PC-3 (cell line): ENCODE measurements at places on chromosomes 11 and 22. TPM values are rescaled to one million over a fixed set of nuclear protein-coding genes. Genes with fewer than 3 reads are reported as not detected.

DNA sequence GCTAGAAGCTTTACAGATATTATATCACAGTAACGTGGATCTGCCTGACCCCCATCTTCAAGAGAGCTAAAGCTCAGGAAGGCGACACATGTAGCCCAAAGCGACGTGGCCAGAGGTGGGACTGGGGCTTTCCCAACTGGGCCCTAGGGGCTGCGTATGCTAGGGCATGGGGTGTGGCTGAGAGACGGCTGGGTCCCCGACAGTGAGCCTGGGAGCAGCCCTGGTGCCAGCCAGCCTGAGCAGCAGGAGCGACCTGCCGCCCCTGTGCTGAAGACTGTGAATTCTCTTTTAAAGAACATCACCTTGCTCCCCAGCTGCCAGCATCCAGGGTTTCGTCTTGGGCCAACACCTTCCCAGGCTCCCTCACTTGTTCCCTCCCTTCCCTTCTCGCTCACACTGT lies 32.9 kb upstream of the CYP2D6 start:
- DNase-seq = no peak

DNA sequence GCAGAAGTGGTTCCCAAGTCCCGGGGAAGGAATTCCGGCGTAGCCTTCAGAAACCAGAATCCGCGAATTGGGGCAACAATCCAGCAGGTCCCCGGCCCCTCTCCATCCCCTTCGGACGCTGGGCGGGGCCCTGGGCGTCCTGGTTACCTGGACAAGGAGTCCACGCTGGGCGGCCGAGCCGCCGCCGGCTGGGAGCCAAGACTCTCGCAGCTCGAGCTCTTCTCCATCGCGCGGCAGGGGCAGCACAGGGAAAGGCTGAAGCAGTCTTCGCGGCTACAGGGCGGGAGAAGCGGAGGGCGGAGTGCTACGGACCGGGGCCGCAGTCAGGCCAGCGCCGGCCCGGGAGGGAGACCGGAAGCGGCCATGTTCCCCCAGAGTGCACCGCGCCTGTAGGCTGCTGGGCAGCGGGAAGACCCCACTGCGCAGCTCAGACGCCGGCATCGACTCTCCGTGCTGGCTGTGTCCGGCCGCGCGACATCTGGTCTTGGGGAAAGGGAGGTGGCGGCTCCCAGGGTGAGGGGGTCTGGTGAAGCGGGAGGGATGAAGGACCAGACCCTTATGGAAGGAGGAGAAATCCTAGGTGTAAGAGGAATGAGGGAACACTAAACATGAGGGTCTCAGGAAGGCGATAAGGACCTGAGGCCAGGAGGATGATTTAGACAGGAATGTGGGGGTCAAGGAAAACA lies at the start of gene MTMR2:
TSS of gene MTMR2 (minus strand) at position 380 of the 686 bp plus-strand sequence. CDS start at position 227, 153 bp downstream.
- DNase-seq = peak; percentile 69

- no peak for DNase-seq
Observed at GRCh38 chr22:44658311-44658953, 43.6 kb upstream of the PRR5 start.

DNA sequence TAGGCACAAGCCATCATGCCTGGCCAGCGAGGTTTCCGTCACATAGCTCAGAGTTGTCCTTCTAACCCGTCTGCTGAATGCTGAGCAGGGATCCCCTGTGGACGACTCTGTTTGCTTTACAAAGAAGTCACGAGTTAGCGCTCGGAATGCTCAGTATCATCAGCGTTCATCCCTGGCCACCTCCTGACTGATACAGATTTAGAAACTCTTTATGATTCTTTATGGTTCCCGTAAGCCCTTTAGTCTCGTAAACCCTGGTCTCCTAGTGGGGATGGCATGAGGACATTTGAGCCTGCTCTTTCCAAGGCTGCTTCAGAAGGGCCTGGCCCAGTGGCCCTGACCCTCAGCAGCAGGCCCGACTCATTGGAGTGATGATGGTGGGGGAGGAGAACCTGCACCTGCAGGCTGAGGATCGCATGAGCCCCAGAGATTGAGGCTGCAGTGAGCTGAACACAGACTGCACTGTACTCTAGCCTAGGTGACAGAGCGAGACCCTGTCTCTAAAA lies 9.6 kb downstream of the PEX26 start:
- DNase-seq = no peak

- DNase-seq = no peak
Observed at GRCh38 chr11:124674168-124674517, 439 bp downstream of the SPA17 start.

The UPK3A gene
- total RNA-seq = 1.1 TPM in 1 of 2 replicates, not detected in the other

GRCh38 chr11:47983464-47984397 lies 3.4 kb downstream of the PTPRJ start:
- peak; percentile 67 for DNase-seq

DNA sequence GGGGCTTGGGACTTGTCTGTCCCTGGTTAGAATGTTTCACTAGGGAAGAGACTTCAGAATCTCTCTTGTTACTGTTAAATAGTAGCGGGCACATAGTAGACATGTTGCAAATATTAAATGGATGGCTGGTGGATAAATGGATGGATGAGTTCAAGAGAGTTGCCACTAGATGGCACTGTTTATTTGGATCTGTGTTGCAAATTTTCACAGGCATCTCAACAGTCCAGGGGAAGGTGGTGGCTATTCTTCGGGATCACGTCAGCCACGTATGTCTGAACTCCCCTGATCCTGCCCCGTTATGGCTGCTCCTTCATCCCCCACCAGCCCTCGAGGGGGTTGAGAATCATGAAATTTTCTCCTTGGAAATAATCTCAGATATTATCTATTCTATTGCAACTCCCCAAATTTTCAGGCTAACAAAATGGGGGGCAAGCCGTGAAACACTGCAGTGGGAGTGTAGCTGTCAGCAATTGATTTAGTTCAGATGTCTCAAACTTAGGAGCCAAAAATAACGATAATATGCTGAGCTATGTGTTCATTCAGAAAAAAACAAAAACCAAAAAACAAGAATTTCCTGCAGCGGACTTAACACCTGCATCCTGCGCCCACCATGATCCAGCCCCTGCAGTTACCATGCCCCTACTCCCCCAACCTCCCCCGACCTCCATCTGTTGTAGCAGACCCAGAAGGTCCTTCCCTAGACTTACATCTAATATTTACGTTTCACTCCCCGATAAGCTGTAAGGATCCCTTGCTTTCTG lies 29.1 kb upstream of the BIRC3 start:
- DNase-seq = peak; percentile 96

The HTR3B gene
- total RNA-seq = not detected in 2 replicates

DNA sequence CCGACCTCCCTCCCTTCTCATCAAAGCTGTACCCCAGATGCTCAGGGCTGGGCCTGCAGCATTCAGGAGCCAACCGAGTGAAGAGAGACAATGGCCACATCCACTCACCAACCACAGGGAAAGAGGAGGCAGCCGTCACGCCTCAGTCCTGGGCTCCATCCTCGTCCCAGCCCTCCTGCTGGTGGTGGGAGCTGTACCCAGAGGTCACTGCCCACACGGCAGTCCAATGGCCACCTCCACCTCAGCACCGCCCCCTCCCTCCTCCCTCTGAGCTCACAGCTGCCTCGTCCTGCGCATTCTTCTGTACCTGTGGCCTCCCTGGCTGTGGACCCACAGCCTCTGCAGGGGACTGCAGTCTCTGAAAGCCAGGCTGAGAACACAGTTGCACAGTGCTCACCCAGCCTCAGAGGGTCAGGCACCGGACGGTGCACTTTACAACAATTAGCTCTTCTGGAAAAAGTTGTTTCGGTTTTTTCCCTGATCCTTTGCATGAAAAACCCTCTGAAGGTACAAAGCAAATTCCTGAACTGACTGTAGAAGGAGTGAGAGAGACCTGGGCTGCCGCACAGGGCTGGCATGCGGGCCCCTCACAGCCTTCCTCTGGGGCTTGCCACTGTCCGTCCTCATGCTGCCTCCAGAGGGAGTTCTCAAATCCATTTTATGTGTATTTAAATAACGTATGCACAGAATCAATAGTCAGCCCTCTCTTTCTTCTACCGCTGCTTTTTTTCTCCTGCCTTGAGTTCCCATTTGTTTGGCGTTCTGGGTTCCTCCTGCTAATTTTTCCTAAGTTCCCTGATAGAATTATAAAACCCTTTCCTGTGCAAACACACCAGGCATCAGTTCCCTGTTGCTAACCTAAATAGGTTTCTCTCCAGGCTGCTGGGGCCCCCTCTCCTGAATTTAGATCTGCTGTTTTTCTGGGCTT lies 52.7 kb downstream of the PHF21B start:
- DNase-seq = peak; percentile 5

- no peak for DNase-seq
Observed at GRCh38 chr11:93525601-93526345, 17.4 kb downstream of the SMCO4 start.

The SYT13 gene
- total RNA-seq = not detected in 2 replicates

DNA sequence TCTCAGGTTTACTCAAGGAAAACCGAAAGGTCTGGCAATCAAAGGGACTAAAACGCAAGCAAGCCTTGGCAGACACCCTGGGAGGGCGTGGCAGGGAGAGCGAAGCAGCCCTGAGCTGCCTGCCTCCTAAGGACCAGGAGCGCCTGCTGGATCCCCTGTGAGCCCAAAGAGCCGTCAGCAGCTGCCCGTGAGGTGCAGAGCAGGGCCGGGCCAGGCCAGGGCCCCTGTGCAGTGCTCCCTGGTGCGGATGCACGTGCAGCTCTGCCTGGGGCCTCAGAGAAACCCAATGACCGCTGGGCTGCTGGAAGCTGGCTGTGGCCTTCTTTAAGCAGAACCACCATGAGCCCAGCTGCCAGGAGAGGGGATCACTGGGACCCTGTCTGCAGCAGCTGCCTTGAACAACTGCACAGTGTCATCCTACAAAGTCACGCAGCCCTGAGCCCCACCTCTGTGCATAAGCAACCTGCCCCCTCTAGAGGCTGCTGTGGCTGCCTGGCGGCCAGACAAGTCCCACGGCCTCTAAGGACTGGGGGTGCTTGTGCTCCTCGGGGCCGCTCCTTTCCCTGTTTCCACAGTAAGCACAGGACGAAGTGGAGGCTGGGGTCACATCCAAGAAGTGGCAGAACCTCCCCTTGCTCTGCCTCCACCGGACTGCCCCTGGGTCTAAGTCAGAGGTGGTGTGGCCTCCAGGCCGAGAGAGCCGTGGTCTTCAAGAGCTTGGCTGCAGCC lies 29.1 kb upstream of the COMT start:
- DNase-seq = no peak

The GGTLC2 gene
- total RNA-seq = not detected in 2 replicates

DNA sequence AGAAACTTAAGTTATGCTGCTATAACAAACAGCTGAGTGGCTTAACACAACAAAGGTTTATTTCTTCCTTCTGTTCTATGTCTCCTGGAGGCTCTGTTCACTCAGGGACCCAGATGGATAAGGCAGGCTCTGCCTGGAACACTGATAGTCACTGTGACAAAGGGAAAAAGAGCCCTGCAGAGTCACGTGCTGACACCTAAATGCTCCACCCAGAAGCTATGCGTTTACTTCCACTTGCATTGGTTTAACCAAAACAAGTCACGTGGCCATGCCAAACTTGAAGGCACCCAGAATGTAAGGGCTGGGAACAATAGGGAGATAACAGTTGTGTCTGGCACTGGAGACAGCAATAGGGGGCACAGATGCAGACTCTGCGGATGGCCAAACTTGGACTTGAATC lies 3.4 kb upstream of the MS4A15 start:
- no peak for DNase-seq

DNA sequence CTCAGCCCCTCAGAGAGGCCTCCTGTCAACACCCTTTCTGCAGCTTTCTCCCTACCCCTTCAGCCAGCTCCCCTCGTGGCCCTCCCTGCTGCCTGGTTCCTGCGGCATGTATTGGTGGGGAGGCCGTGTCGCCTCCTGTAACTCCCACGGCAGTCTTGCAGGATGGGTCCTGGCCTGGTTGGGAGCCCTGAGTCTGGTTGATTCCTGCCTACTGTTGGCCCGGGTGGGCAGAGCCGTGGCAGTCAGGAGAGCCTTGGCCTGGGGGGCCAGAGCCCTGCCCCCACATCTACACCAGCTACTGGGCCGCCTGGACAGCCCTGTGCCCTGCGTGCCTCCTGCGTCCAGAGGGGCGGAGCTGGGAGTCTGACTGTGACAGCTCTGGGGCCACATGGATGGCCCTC lies 30.3 kb upstream of the GRAMD4 start:
- DNase-seq = no peak
